ENCODE measurements at places on chromosomes 11 and 22.

DNA sequence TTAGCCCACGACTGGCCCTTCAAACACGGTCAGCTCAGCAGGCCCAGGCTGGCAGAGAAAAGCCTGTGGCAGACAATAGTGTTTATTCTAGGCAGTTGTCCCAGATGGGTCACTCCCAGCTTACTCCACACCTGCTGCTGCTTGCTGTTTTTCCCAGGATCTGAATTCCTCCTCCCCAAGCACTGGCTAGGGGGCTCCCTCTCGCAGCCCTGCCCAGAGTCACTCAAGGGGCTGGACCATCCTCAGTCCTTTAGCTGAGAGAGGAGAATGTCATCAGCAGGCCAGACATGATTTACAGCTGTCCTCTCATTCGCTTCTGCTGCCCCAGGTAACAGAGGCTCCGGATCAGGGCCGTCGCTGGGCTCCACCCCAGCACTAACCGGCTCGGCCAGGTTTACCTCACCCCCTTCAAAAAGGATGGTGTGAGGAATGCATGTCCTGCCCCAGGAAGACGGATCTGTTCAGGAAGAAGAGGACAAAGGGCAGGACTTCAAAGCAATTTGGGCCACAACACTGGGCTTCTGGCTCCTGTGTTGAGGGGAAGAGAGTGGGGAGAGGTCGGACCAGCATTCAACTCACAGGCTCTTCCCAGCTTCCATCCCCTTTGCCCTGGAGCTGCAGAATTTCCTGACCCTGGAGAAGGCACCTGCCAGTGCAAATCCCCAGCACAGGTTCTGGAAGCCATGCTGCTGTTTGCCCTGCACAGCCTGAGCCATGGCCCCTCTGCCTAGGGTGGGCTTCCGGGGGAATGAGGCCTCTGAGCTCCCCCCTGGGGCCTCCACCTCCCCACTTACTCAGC is 59.7 kb upstream of the BARX2 start:
- DNase-seq: no peak

- DNase-seq: no peak
These were observed 1.2 kb downstream of the SCN4B start for GRCh38 chr11:118151431-118151830.

GRCh38 chr22:49500942-49501395 is 326.7 kb downstream of the BRD1 start:
- no peak for DNase-seq

DNA sequence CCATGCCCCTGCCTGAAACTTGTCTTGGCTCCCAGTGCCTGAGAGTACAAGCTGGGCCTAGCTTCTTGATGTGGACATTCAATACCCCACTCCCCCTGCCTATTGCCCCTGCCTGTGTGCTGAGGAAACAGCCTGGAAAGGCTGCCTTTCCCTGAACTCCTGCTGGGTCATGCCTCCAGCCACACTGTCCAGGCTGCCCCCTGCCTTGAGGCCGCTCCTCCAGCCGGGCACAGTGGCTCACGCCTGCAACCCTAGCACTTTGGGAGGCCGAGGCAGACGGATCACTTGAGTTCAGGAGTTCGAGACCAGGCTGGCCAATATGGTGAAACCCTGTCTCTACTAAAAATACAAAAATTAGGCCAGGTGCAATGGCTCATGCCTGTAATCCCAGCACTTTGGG is 10.1 kb downstream of the CCS start:
- no peak for DNase-seq

- no peak for DNase-seq
These were observed 388 bp downstream of the HINFP start for GRCh38 chr11:119121811-119122124.

DNA sequence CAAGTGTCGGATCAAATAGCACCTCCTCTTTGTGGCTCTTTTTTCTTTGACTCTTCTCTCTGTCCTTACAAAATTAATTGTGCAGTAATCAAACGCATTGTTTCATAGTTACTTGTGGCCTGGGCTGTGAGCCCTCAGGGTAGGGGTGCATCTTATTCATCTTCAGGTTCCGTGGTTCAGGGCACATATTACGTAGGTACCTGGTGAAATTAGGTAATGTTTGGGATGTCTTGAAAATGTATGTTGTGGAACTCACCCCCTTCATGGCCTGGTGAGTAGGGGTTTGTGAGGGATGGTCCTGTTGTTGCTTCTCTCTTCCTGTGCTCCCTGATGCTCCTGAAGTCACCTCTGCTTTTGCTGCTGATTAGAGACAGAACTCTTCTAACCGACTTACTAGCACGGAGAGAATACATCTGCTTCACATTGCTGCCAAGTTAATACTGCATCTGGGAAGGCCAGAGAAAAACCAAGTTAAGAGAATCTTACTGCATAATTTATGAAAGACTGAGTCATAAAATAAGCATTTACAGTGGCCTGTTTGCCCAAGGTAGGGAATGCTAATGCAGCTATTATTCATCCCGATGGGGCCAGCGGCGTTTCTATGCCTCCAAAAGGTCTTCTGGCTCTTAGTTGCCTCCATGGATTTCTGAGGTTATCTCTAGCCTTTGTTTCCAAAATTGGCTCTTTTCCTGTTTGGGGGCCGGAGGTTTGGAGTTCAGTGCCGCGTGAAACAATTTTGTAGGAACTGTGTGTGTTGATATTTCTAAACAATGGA is 66.9 kb downstream of the TBC1D22A start:
- peak; percentile 89 for DNase-seq

- DNase-seq: peak; percentile 76
These were observed 44.3 kb upstream of the CEP126 start for GRCh38 chr11:101870510-101870909.

- no peak for DNase-seq
These were observed 186.5 kb upstream of the NAV2 start for GRCh38 chr11:19526119-19526518.

DNA sequence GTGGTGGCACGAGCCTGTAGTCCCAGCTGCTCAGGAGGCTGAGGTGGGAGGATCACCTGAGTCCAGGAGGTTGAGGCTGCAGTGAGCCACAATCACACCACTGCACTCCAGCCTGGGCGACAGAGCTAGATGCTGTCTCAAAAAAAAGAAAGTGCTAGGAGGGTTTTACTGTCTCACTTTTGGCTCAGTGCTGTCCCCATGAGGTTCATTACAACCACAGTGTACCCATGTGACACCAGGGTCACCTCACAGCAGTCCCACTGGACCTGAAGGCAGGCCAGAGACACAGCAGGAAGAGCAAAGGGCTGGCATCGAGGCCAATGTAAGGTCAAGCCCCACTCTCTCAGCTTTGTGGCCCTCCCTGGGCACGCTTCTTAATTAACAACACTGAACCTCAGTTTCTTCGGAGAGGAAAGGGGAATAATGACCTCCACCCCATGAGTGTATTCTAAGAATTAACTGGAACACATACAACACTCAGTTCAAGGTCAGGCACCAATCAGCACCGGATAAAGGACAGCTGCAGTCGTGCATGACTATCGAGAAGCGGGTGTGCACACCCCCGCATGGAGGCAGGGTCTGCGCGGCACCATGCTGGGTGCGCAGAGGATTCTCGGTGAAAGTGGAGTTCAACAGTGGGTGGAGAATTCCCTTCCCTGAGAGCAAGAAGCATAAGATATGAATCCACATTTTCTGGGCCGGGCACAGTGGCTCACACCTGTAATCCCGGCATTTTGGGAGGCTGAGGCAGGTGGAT is 30.9 kb upstream of the BAIAP2L2 start:
- DNase-seq: no peak

DNA sequence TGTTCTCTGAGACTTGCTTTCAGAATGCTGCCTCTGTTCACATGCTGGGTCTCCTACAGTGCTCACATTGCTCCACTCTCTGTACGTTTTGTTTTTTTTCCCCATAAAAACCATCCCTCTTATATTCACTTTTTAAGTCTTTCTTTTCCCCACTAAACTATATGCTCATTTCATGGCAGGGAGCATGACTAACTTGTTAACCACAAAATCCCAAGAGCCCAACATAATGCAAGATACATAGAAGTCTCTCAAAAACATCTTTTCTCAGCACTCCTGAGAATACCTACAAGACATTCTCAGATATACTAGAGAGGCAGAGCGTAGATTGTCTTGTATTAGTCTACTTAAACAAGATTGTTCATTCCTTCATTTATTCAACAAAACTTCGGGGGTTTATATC is 73.3 kb downstream of the FAM76B start:
- DNase-seq: no peak

DNA sequence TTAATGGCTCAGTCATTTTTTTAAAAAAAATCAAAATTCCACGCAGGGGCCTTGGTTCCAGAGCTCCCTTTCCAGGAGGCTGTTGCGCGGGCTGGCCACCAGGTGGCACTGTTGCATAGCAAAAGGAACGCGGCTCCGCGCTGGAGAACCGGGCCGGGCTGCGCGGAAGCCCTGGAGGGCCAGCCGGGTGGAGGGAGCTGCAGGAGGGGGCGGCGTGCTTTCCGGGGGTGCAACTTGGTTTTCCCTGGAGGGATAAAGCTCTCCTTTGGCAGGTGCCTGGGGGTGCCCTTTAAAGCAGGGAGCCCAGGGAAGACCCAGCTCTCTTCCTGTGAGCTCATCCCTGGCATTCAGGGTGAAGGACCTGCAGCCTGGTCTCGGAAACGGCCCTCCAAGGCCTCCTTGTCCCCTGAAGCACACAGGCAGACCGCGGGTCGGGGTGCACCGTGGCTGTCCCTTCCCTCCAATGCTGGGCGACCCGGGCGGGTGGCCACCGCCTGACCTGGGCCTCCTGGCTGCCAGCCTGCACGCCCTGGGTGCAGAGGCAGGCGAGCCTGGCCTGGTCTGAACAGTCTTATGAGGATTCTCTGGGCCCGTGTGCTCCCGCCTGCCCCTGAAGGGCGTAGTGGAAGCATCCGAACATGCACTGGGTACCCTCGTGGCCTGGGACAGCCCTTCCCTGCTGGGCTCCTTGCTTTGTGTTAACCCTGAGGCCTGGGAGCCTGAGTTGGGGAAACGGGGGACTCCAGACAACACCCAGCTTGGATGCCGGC is 23.4 kb downstream of the KRTAP5-5 start:
- peak; percentile 38 for DNase-seq

- DNase-seq: peak; percentile 80
These were observed 61.1 kb upstream of the CD44 start for GRCh38 chr11:35077709-35078469.

DNA sequence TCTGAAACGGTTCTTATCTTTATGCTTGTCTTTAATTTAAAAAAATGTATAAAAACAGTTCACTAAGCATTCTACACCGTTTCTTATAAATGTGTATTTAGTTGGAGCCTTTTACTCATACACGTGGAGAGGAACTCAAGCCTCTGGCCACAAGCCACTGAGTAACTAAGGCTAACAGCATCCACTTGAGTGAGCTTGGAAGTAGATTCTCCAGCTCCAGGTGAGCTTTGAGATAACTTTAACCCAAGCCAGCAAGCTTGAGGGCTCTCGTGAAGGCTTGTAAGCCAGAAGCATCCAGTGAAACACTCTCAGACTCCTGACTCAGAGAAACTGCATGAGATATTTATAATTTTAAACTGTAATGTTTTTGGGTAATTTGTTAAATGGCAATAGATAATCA is 82.6 kb downstream of the ARHGAP20 start:
- no peak for DNase-seq

GRCh38 chr11:113493206-113493605 is 18.0 kb upstream of the DRD2 start:
- DNase-seq: no peak

DNA sequence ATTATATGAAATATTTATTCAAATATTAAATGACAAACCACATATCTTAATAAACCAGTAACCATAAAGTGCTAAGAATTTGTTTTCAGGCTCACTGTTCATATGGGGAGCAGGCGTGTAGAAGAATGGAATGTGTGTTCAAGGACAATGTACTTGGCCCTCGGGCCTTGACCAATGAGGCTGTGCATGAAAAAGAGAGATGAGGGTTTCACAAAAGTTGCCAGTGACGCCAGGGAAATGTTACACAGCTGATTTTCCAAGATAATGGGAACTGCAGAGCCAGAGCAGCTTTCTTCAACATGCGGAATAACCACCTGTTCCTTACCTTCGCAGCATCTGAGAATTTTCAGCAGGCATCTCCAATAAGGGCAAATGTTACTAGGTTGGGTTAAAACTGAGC is 4.2 kb downstream of the SF1 start:
- no peak for DNase-seq

DNA sequence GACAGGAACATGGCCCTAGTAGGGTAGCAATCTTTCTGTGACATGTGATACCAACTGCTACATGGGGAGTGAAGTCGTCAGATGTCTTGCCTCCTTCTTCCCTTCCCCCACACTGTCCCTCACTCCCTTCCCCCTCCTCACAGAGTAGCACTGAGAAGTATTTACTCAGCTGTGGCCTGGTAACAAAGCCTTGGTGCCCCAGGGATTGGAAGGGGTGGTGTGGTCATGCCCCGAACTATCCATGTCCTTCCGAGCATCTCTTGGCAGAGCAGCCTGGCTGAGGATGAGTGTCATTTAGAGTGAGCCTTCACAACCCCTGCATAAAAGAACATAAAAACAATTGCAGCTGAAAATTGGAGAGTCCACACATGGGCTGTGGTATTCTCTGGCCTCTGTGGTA is 46.1 kb downstream of the ARFGAP2 start:
- DNase-seq: no peak

DNA sequence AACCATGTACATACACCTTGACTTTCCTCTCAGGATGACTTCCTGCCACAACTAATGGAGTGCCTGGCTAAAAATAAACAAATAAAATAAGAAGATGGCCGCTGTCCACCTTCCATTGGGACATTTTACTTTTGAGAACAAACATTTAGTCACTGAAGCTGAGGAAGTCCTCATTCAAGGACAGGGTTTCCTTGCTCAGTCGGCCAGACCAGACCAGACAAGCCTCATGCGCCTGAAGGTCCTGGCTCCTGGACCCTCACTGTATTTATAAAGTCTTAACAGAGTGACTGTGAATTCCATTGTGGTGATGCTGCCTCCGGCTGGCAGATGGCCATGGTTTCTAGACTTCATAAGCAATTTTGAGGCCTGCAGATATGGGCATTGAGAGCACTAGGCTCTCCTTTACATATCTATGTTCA is 114.5 kb downstream of the MAML2 start:
- peak; percentile 80 for DNase-seq

GRCh38 chr11:61684870-61685616 is 4.9 kb downstream of the DAGLA start:
- DNase-seq: no peak

GRCh38 chr11:32107647-32108046 is 16.8 kb downstream of the RCN1 start:
- no peak for DNase-seq

DNA sequence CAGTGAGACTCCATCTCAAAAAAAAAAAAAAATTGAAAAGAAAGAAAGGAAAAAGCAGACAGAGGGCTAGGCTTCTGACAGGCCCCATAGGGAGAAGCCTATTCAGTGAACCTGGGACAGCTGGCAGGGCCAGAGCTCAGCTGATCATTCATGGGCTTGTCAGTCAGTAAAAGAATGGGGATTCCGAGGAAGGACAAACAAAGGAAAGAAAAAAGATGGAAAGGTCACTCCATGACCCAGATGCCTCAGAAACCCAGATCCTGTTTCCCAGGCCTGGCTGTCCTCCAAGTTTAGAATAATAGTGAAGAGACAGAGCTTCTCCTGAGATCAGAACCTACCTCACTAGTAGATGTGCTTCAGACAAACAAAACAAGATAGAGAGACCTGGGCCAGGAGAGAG is 34.3 kb upstream of the ASPHD2 start:
- DNase-seq: no peak
